ENCODE measurements at places on chromosomes 4 and X.

- DNase-seq = no peak
Observed at GRCh38 chr4:113003841-113004240, 45.6 kb upstream of the ANK2 start.

GRCh38 chr4:4727536-4727935, 131.9 kb upstream of the MSX1 start:
- DNase-seq = no peak

DNA sequence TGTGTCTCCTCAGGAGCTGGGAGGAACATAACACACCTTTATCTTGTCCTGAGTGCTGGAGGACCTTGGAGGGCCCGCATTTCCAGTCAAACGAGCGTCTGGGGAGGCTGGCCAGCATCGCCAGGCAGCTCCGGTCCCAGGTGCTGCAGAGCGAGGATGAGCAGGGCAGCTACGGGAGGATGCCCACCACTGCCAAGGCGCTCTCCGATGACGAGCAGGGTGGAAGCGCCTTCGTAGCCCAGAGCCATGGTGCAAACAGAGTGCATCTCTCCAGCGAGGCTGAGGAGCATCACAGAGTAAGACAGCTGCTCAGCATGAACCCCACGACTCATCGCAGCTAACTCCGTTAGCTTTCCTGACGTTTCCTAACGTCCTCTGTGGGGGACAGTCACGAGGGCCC, 430 bp downstream of the TRIML1 start:
- DNase-seq = no peak

DNA sequence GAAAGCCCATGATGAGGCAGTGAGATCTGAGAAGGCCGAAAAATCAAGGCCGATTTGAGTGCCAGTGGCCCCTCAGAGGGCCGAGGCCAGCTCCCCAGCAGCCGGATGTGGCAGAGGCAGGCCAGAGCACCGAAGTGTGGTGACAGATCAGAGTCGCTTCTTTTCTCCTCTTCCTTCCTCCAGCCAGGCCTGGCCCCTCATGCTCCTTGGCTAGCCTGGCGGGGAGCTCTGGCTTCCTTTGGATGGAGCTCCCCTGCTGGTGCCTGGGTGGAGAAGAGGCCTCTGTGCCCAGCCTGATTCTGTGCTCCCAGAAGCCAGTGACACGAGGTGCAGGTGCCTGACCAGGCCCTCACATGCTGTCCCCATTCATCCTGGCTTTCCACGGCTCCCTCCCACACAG, 127.2 kb upstream of the PABPC4L start:
- no peak for DNase-seq

DNA sequence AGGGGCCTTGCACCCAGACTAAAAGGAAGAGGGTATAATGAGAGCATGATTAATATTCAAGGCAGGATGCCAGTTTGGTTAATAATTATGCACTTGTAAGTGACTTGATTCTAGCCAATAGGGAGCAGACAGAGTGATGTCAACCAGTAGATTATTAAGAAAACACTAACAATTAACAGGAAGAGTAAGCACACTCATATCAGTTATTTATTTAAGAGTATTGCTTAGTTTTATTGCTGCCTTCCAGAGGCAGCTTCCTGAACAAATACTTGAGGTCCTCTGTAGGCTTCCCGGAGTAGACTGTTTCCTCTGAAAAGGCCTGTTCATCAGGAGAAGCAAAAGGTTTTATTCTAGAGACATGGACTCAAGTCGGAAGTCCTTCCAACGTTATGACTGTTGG, 129.1 kb upstream of the AFF2 start:
- no peak for DNase-seq

DNA sequence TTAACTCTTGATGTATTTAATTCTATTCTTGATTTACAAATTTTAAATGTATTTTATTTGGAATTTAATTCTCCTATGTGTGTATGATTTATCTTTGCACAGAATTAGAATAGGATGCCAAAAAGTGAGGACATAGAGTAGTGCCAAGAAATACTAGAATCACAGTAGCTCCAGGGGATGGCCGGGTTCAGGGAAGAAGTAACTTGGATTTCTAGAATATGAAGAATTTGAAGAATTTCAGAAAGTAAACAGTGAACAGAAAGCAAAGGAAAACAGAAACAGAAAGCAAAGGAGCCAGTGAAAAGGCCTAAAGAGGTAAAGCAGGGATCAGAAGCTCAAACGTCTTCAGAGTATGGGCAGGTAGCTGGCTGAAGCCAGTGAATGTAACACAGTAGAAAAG, 1187.6 kb downstream of the RPA4 start:
- DNase-seq = no peak

DNA sequence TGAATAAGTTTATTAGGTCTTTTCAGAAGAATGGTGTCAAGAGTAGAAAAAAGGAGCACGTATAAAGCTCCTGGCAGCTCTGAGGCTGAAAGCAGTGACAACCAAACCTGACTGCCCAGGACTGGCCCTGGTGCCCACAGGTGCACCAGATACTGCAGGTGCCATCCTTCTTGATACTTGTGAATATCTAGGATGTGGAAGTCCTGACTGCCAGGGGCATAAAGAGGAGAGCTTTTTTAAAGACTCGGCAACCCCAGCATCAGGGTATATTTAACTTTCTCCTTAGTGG, 60.7 kb downstream of the TMEM150C start:
- DNase-seq = no peak

GRCh38 chr4:144402176-144402575, 243.8 kb upstream of the HHIP start:
- DNase-seq = no peak

- DNase-seq = no peak
Observed at GRCh38 chrX:38669428-38669827, 108.1 kb downstream of the TSPAN7 start.

DNA sequence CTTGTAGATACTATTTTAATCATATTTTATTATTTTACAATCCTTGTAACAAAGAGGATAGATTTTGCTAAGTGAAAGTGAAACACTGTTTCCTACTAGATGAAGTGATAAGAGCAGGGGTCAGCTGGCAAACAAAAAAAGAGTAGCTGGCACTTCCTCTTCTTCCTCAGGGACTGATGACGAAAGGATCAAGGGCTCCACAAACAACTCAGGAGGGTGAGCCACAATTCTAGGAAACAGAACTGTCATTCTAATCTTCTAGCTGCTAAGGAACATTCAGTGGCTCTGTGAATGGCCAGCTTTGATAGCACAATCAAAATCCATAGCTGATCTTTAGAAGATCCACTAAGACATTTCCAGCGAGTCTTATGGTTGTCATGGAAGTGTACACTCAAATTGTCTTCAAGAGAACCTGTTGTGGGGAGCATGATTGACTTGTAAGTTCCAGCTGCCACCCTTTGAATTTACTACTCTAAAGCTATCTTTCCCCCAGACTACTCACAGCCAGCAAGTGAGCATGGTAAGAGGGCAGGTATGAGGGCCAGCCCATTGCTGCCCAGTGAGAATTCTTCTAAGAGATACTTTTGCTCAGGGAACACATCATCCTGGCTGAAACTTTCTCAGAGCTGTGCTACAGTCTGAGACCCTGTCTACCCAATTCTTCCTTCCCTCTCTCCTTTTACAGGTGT, 275.7 kb upstream of the RASGEF1B start:
- DNase-seq = no peak

- DNase-seq = no peak
Observed at GRCh38 chr4:6914448-6914847, 4.8 kb downstream of the TBC1D14 start.

- DNase-seq = no peak
Observed at GRCh38 chr4:96525898-96526297, 686.0 kb downstream of the PDHA2 start.

DNA sequence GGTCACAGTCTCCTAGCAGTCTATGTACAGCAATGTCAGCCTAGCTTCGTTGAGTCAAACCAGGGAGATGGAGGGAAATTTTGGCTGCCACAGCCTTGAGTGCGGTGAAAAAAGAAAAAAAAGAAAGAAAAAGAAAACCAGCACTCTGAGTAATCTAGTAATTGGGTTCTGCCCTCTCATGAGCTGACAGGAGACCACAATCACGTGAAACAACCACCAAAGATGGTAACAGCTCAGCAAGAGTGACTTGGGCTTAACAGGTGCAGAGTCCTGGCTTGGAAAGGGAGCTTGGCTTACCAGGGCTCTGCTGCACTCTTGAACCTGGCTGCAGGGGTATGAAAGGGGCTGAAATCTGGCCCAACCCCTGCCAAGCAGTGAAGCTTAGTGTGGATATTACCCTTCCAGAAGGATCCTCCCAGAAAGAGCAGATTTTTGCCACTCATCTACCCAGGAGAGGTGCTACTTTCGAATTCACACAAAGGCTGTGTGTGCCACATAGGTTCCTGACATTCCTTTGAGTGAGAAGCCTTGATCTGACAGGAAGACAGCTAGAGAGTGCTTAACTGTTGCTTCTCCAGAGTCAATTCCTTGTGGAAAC, 350.3 kb downstream of the PTTG2 start:
- peak; percentile 33 for DNase-seq

GRCh38 chr4:11824566-11824965, 395.9 kb upstream of the HS3ST1 start:
- DNase-seq = no peak

- peak; percentile 59 for DNase-seq
Observed at GRCh38 chrX:54807524-54808108, at the start of gene MAGED2. Gene MAGED2, plus strand, starts transcription at chrX:54807745. Its CDS starts 1,587 bp downstream, at chrX:54809332.

GRCh38 chr4:17370818-17371217, 141.1 kb downstream of the QDPR start:
- no peak for DNase-seq

DNA sequence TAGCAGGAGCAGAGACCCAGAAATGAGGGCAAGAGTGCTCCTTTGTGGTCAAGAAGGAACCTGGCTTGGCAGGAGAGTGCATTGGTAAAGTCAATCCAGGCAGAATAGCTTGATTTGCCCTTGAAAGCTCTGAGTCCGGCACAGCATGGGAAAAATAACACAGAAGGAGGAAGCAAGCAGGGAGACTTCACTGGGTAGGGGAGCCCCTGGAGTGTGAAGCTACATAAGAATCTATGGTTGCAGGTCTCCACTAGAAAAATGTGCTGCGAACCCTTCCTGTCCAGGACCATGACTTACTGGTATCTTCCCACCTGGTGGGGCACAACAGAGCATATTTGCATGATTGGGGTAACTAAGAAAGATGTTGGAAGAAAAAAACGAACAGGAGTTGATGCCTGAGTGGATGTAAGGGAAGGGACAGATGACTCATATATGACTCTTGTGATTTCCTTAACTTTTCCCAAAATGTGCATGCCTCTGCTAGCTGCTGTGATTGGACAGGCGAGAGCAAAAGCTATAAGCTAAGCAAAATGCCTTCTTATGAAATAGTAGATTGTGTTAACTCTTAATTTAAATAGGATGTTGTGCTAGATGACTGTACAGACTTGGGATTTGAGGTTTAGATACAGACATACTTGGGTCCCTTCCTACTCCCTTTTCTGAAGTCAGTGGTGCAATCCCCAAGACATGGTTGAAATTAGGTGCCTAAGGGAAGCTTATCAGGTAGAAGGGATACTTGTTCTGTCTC, 3.3 kb downstream of the IL13RA1 start:
- DNase-seq = no peak

DNA sequence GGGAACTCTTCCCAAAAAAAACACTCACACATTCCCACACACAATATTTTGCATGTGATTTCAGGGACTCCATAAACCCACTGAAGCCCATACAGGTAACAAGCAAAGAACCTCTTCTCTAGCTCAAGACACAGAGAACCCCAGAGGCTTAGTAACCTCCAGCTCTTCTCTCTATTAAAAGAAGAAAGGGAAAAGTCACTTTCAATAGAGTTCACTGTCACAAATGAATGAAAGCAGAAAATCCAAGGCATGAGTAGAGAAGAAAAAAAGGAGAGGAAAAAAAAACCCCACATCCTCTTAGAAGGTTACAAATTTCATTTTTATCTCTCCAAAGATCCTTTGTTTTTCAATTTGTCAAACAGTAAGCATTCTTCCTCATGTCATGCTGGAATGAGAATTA, 30.7 kb upstream of the DCLK2 start:
- DNase-seq = no peak

DNA sequence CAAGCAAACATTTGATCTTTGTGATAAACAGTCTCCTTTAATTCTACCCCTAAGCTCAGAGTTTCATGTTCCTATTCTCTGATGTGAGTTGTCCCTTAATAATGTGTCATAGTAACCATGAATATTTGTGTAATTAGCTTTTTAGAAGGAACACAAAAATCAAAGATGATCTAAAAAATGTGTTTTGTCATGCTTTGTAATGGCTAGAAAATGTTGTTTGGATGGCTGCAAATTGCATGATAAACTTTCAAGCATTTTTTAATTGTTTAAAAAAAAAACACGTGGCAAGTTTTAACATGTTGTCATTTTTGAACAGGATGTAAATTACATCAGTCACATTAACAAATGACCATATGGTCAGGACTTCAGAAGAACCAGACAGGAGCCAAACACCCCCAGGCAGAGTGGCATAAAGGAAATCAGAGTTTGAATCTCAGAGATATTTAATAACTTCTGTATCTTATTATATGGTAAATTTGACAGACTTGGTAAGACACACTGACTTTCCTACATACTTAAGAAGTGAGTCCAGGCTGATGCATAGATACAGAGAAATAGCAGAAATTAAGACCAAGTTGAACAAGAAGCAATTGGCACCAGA, 223.9 kb upstream of the VEGFC start:
- no peak for DNase-seq

DNA sequence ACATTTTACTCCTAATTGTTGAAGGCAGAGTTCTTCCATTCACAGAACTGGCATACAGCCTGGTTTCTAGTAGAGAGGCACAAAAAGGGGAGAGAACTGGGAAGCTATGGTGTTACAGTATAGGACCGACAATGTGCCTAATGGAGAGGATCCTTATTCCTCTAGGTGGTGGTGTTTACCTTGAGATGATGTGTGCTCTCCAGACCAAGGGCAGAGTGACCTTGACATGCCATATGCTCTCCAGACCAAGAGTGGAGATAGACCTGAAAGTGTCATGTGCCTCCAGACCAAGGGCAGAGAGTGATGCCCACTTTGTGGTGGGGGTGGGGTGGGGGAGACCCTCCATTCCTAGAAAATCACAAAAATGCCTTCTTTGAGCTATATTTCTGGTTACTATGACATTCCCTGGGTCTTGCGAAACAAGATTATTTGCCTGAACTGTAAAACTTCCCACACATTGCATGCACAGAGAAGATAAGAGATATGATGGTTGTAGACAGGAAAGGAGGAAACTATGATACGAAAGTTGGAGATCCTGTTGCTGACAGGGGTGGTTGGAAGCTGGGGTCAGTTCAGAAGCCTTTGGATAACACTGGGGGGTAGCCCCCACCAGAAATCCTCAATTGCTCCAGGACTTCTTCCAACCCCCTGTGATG, 119.7 kb downstream of the TEX13C start:
- no peak for DNase-seq

DNA sequence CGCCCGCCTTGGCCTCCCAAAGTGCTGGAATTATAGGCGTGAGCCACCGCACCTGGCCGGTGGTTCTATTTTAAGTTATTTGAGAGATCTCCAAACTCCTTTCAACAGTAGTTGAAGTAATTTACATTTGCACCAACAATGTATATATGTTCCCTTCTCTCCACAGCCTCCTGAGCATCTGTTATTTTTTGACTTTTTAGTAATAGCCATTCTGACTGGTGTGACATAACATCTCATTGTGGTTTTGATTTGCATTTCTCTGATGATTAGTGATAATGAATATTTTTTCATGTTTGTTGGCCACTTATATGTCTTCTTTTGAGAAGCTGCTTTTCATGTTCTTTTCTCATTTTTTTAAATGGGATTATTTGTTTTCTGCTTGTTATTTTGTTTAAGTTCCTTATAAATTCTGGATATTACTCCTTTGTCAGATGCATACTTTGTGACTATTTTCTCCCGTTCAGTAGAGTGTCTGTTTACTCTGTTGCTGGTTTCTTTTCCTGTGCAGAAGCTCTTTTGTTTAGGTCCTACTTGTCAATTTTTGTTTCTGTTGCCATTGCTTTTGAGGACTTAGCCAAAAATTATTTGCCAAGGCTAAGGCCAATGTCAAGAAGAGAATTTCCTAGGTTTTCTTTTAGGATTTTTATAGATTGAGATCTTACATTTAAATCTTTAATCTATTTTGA, 213.2 kb downstream of the ARHGAP24 start:
- DNase-seq = no peak
